ENCODE measurements at places on chromosomes 11 and 22.

GRCh38 chr11:65709661-65710060, 2.4 kb upstream of the KAT5 start:
- no peak for DNase-seq

GRCh38 chr11:104572279-104572678, 326.0 kb downstream of the CASP12 start:
- DNase-seq, result peak; percentile 54

- peak; percentile 29 for DNase-seq
Observed at GRCh38 chr11:118790357-118791110, 430 bp downstream of the DDX6 start.

GRCh38 chr22:17087498-17088131, 2.8 kb downstream of the IL17RA start:
- no peak for DNase-seq

- peak; percentile 86 for DNase-seq
Observed at GRCh38 chr11:85889676-85890579, 34.7 kb downstream of the CCDC83 start.

DNA sequence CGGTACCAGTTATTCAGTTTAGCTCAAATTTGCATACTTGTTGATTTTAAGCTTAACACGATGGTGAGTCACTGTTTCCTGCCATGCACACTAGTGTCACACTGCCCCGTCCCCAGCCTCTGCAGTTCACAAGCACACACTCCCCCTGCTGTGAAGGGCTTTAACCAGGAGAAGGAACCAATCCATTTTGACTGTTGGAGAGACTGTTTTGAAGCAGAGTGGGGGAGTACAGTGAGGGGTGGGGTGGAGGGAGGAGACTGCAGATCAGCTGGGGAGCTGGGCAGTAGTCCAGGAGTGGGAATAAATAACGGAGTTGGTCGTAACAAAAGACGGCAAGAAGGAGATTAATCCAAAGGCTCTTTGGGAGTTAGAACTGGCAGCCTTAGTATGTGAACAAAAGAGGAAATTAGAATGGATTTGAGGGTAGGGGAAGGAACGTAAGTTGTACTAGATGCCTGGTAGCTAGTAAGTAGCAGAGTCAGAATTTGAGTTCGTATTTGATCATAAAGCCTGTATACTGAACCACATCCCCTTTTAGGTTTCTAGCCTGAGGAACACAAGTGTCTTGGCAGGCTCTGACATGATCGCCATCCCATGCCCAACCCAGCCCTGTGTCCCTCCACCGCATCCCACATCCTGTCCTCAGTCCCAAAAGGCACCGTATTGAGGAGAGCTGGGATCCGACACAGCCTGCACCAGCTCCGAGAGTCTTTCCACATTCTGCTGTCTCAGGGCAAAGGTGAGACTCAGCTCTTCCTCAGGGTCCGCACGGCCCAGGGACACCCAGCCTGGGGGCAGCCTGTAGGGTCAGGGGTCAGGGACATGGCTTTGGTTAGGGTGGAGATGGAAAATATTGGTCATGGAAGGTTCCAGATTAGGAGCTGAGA, 862 bp downstream of the TPP1 start:
- peak; percentile 50 for DNase-seq

- peak; percentile 27 for DNase-seq
Observed at GRCh38 chr11:120680322-120680721, 168.8 kb downstream of the GRIK4 start.

DNA sequence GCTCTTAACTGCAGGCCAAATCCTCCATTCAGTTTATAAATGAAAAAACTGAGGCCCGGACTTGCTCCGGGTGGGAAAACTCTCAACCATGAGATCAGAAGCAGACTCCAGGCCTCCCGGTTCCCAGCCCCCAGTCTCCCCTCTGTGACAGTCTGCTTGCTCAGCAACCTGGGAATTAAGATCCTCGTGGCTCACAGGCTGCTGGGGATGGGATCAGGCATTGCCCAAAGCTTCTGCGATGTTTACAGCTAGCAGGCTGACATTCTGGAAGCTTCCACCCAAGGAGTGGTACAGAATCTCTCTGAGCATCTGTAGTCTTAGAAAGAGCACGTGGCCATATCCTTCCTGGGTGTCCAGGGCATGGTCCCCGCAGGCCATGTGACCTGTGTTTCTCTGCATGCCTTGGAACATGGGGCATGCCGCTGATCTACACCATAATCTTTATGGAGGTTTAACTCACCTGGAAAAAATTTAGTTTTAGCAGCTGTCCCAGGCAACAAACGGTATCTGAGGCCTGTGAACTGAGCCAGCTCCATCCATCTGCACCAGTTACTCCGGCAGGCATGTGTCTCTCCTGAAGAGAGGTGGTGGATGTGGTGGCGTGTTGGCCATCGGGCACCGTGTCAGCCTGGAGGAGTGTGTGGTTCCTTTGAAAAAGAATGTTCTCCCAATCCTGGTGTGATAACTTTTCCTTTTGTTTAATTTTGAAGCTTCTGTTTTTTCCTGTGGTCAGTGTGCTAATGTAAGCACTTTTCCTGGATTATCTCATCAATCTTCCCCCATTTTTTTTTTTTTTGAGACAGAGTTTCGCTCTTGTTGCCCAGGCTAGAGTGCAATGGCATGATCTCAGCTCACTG, 7.9 kb downstream of the FBLN1 start:
- DNase-seq, result no peak

GRCh38 chr22:20956258-20957101, 10.6 kb upstream of the AIFM3 start:
- peak; percentile 83 for DNase-seq

DNA sequence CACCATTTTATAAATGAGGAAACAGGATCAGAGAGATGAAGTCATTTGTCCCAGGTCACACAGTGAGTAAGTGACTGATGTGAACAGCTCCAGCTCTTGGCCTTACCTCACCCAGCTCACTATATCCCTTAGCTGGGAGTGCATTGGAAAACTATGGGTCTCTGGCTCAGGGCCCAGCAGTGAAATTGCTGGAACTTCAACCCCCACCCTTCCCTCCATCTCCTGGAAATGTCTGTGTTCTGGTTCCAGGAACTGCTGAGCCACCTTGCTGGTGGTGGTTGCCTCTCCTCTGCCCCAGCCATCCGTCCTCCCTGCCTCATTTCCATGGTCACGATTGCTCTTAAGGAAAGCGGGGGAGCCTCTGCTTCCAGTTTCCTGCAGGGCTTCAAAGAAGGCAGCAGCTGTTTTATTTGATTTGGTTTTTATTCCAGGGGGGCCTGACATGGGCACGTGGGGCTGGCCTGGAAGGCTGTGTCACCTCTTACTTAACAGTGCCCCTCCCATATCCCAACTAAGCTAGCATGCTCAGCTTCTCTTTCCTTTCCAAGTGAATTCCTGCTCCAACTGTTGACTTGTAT, 46.2 kb upstream of the CSTF3 start:
- no peak for DNase-seq

DNA sequence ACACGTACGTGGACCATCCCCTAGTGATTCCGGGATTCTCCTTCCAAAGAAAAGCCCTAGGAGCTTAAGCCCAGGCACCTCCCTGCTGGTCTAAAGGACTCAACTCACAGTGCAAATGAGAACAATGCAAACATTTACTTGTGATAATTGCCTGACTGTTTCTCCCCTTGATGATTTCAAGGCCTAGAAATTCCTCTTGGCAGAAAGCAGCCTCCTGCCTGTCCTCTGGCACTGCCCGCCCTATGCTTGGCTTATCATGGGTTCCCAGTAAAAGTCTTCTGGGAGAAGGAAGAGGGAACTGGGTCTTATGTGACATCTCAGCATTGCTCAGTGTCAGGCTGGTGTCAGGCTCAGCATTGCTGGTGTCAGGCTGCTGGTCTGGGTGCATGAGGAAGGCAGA, 351.8 kb downstream of the SHANK2 start:
- no peak for DNase-seq

DNA sequence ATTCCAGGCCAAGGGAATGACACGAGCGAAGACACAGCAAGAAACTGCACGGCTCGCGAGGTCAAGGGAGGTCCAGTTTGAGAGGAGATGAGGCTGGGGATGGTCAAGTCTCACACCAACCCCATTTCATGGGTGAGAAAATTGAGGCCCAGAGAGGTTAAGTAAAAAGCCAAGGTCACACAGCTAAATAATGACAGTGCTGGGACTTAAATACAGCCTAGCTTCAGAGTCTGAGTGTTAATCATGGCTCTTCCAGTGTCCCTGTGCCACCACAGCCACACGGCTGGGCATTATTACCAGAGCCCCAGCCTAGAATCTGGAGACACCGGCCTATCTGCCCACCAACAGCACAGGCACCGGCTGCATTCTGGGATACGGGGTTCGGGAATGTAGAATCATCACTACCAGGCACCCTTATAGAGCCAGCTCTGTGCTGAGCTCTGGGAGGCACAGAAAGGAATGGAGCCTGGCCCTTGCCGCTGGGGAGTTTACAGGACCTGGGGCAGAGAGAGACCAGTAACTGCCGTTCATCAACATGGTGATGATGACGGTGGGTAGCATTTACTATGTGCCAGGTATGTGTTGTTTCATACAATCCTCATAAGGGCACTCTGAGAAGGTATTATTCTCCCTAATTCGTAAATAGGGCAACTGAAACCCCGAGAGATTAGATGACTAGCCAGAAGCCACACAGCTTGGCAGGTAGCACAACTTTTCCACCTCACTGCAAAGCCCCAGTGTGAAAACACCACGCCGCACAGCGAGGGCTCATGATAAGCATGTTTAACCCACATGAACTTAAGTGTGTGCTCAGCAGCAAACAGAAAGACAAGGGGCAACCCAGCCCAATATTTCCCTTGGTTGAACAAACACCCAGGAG, 51.8 kb downstream of the CD6 start:
- no peak for DNase-seq

DNA sequence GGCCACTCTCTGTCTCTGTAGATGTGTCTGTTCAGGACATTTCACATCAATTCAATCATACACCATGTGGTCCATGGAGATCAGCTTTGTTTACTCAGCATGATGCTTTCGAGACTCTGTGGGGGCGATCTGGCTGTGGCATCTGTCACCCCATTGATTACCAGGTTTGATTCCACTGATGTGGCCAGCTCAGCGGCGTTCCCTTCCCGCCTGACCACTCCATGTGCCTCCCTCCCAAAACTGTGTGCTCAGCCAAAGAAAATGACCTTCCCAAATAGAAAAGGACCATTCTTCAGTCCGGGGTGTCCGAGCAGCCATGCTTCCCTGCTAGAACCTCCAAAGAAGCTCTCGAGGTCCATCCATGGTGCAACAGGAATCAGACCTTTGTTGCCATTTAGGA, 89.1 kb downstream of the BRD1 start:
- no peak for DNase-seq

- DNase-seq, result no peak
Observed at GRCh38 chr22:22535662-22536061, 15.6 kb upstream of the ZNF280A start.

GRCh38 chr11:48006301-48006992, 26.1 kb downstream of the PTPRJ start:
- peak; percentile 74 for DNase-seq

DNA sequence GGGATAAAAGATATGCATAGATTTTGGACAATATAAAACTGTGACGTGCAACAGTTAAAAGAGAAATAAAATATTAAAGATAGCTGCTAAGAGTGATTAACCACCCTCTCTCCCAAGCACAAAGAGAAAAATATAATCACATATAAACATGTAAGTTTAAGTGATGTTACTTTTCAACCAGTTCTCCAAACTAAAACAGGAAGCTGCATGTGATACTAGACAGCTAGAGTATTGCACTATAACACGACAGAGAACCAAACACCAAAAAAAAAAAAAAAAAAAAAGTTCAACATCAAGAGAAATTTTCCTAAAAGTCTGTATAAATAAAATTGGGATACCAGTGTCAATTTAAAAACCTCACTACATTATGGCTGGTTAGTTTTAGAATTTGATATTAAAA, 79.1 kb downstream of the PICALM start:
- no peak for DNase-seq

DNA sequence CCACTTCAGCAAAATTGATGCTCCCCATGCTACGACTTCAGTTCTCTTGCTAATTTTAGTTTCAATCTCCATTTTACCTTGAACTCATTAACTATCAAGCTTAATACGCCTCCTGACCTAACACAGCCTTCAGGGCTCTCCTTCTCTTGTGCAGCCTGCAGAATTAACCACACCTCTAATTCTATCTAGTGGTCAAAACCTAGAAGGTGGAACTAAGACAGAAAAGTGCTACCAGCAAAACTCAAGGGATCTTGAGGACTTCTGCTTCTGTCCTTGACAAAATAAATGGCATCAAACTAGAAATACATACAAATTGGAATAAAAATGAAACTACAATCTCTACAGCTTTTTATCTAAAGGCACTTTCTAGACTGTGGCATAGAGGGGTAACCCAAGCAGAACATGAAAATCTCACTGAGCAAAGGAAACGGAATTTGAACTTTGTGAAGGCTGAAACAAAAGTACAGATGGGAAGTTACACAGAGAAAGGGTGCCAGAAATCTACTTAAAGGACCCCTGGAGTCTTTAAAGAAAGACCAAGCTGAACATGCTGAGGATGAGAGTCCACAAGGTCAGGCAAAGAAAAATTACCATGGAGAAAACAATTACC, 10.7 kb downstream of the CWF19L2 start:
- no peak for DNase-seq

DNA sequence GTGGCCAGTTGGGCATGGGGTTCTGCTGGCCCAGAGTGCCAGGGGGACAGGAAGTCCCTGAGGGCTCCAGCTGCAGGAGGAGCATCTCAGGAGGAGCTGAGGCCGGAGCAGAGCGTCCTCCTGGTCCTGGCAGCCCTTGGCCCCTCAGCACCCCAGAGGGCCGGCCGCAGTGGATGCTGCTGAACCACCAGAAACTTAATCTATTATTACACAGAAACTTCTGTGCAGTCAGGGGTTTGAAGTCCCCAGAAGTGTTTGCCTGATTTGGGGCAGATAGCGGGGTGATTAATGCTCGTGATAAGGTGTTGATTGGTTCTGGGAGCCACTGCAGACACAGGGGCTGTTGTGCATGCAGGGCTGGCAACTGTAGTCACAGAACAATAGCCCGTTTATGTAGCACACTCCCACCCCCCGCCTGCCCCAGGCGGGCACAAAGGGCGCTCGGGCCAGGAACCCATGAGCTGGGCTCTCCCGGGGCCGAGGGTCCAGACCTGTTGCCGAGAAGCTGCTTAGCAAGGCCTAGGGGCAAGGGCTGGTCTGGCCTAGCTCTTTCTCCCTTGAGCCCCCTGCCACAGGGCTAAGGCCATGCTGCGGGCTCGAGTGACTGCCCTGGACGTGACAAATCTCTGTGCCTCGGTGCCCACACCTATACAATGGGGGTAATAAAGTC, 29.0 kb upstream of the KCNQ1OT1 start:
- no peak for DNase-seq

GRCh38 chr11:26575946-26576345, 3.9 kb upstream of the MUC15 start:
- DNase-seq, result peak; percentile 82

DNA sequence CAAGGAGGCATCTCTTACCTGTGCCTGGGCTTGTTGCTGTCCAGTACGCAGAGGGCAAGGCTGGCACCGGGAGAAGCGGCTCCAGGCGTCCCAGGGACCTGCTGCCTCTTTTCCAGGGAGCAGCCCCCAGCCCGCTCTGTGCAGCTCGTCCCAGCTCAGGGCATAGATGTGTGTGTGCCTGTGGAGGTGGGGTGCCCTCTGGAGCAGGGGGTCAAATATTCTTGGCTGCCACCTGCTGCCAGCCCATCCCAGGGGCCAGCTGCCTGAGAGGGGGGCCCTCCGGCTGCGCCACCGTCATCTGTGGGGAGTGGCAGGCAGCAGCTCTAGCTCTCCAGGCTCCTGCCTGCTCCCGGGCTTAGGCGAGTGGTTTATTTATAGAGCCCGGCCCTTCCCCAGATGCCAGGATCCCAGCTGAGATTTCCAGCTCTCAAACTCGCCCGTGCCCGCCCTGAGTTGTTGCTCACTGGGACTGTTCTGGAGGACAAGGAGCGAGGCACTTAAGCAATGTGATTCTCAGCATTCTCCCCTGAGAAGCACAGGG, 87.5 kb downstream of the RTL6 start:
- DNase-seq, result peak; percentile 52

- no peak for DNase-seq
Observed at GRCh38 chr11:17934194-17934593, 78.7 kb downstream of the SERGEF start.

Measured in bronchial epithelial cell (primary cell).